Right lung (tissue), 10 donors: ENCODE measurements at places on chromosomes 13 and 19. TPM values are rescaled to one million over a fixed set of nuclear protein-coding genes. Genes with fewer than 3 reads are reported as not detected.

ADGRE3 gene
- not detected for polyA plus RNA-seq

TUBB4A gene
- polyA plus RNA-seq: 4.6 TPM

OR4F17 gene
- polyA plus RNA-seq: not detected

AP3D1 gene
- polyA plus RNA-seq: 88.1 TPM

MBOAT7 gene
- polyA plus RNA-seq: 58.2 TPM

KLK15 gene
- not detected for polyA plus RNA-seq

ZMYM5 gene
- 34.0 TPM for polyA plus RNA-seq

IFNL3 gene
- not detected for polyA plus RNA-seq

TJP3 gene
- 20.0 TPM for polyA plus RNA-seq

TUBA3C gene
- not detected for polyA plus RNA-seq

CCNE1 gene
- polyA plus RNA-seq: 4.8 TPM

POSTN gene
- polyA plus RNA-seq: 537 TPM

FBXL3 gene
- polyA plus RNA-seq: 48.1 TPM

F2RL3 gene
- polyA plus RNA-seq: 0.61 TPM

KCTD15 gene
- 77.7 TPM for polyA plus RNA-seq

HAUS8 gene
- 11.7 TPM for polyA plus RNA-seq

FAM124A gene
- polyA plus RNA-seq: 5.1 TPM

ZNF329 gene
- 19.8 TPM for polyA plus RNA-seq

ZNF600 gene
- polyA plus RNA-seq: 6.4 TPM

C19orf73 gene
- polyA plus RNA-seq: 0.28 TPM

SELENOV gene
- 0.46 TPM for polyA plus RNA-seq

ZNF726 gene
- polyA plus RNA-seq: 23.5 TPM

LGALS4 gene
- 0.83 TPM for polyA plus RNA-seq

IZUMO2 gene
- polyA plus RNA-seq: 1.5 TPM

IL17D gene
- polyA plus RNA-seq: 9.1 TPM

JAK3 gene
- 1.9 TPM for polyA plus RNA-seq

F7 gene
- polyA plus RNA-seq: 1.1 TPM

NALCN gene
- polyA plus RNA-seq: 0.35 TPM

NXNL1 gene
- 0.11 TPM for polyA plus RNA-seq

ZNF132 gene
- 11.3 TPM for polyA plus RNA-seq

APOE gene
- 19.3 TPM for polyA plus RNA-seq

PEAK3 gene
- polyA plus RNA-seq: 0.22 TPM

PPM1N gene
- polyA plus RNA-seq: 0.45 TPM

GFY gene
- not detected for polyA plus RNA-seq

ZNF528 gene
- polyA plus RNA-seq: 90.4 TPM

NAXD gene
- polyA plus RNA-seq: 34.3 TPM

FAM216B gene
- 11.4 TPM for polyA plus RNA-seq

MUC16 gene
- polyA plus RNA-seq: 0.01 TPM

KANK3 gene
- polyA plus RNA-seq: 16.8 TPM

ERCC1 gene
- 82.1 TPM for polyA plus RNA-seq

BRME1 gene
- 9.8 TPM for polyA plus RNA-seq

PLIN5 gene
- 1.8 TPM for polyA plus RNA-seq

ELOF1 gene
- polyA plus RNA-seq: 39.3 TPM

COX7A1 gene
- 78.0 TPM for polyA plus RNA-seq

PLEKHJ1 gene
- polyA plus RNA-seq: 76.7 TPM

CEACAM8 gene
- polyA plus RNA-seq: 0.54 TPM

SPART gene
- 105 TPM for polyA plus RNA-seq

ADGRE1 gene
- polyA plus RNA-seq: 0.12 TPM

SIGLEC10 gene
- 1.7 TPM for polyA plus RNA-seq

OR7A5 gene
- not detected for polyA plus RNA-seq

DACT3 gene
- polyA plus RNA-seq: 40.7 TPM

CNN1 gene
- 7.1 TPM for polyA plus RNA-seq
